Left cardiac atrium (tissue), 4 donors: ENCODE measurements at places on chromosomes 2 and 18. TPM values are rescaled to one million over a fixed set of nuclear protein-coding genes. Genes with fewer than 3 reads are reported as not detected.

DNA sequence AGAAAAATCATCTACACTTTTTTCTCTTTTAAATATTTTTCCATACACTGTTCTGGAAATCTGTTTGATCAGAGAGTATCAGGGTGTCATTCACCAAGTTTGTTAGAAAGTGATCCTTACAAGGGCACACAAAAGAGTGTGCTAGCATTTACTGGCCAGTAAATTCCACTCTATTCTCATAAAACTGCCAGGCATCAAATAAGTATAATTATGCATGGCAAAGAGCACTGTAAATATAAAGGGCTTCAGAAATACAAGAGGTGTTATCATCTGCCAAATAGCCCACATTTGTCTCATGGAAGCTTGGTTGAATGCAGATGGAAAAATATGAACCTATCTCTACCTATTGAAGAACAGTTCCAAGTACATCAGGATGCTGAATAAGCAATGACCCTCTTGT is 847.3 kb upstream of the ACVR2A start:
- DNase-seq: no peak

DNA sequence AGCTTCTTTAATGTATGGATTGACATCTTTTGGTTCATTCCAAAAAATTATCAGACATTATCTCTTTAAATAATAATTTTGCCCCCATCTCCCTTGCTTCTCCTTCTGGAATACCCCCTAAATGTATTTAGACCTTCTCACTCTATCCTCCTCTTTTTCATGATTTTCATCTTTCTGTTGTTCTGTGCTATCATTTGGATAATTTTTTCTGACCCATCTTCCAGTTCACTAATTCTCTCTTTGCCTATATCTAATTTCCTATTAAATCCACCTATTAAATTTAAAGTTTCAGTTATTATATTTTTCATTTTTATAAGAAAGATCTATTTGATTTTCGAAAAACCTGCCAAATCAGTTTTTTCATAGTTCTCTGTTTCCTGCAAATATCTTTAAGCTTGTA is 67.8 kb upstream of the ODC1 start:
- no peak for DNase-seq

DNA sequence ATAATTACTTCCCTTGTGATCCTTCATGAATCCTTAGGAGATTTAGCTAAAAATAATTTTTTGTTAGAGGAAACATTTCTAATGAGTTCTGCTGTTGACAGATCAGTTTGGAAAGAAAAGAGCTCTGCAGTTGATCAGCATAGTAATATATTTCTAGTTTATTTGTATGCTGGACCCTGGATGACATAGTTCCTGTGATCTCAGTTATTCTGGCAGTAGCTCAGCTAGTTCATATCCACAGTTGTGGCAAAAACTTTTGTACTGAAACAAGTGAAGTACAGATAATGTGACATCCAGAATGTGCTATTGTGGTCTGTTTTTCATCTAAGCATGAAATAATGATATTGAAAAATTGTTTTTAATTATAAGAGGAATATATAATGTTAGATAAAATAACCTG is 33.7 kb downstream of the ABI2 start:
- no peak for DNase-seq

- DNase-seq: no peak
Observed at GRCh38 chr2:209495855-209496585, 72.2 kb downstream of the MAP2 start.

- no peak for DNase-seq
Observed at GRCh38 chr2:42696987-42697386, 66.9 kb downstream of the OXER1 start.

- peak; percentile 63 for DNase-seq
Observed at GRCh38 chr18:58863539-58864145, 1.0 kb upstream of the ZNF532 start.

- DNase-seq: no peak
Observed at GRCh38 chr2:54936766-54937165, 113.5 kb downstream of the RTN4 start.

DNA sequence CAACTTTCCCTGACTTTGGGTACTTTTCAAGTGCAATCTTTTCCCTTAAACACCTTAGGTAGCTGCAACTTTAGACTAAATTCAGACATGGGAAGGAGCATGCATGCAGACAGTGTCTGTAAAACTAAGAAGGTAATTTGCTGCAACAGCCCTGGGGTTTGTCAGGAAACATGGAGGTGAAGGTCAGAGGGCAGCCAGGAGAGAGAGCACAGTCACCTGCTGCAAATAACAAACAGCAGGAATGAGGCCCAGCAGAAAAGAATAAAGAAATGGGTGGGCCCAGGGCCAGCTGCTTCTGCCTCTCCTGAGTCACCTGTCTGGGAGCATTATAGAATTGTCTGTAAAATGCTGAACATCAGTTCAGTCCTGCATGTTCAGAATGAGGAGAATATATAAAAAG is 35.2 kb downstream of the MTHFD2 start:
- DNase-seq: no peak

GRCh38 chr2:25421820-25422411 is 80.2 kb upstream of the DNMT3A start:
- no peak for DNase-seq

DNA sequence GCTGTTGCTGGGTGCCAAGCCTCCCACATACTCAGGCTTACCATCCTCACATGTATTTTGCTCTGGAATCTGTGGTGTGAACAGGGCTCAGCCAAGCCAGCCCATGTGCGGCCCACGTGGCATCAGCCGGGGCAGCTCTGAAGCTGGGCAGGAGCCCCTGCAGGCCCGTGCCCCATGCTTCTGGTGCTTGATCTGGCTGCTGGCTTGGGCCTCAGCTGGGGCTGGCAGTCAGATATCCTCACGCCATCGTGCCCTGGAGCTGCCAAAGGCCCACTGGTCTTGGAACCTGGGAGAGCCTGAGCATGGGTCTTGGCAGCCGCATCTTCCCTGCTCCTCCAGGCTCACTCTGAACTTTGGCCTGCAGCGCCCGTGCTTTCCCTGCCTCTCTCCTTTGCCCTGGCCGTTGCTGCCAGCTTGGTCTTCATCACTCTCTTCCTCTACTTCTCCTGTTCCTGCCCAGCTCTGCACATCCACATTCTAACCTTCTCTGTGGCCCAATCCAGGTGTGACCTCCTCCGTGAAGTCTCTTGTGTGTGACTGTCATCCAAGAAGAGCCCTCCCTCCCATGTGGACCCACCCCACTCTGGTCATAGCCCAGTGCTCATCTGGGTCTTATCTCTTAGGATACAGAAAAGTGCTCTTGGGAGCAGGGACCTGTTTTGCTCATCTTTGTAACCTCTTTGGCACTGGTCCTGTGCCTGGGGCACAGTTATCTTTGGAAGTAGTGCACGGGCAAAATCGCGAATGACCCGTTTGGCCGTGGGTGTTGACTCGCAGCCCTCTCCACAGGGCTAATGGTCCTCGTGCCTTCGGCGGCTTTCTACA is 116.1 kb downstream of the RNF144A start:
- no peak for DNase-seq

DNA sequence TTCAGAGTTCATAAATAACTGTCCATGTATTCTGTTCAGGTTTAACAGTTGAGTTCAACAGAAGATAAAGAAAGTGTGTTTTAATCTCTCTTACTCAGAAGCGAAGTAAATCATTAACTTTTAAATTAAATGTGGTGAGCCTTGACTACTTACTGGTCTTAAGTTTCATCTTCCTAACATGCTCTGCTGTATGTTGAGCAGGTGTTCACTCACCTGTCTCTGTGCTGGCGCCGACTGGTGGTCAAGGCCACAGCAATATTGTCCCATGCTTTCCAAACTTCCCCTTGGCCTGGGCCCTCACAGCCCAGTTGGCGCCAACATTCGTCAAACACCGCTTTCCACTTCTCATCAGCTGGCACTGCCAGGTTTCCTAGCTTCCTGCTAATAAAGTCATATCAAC is 17.0 kb upstream of the MPP4 start:
- DNase-seq: no peak

GRCh38 chr18:1528964-1529509 is 624.4 kb downstream of the ADCYAP1 start:
- DNase-seq: no peak

DNA sequence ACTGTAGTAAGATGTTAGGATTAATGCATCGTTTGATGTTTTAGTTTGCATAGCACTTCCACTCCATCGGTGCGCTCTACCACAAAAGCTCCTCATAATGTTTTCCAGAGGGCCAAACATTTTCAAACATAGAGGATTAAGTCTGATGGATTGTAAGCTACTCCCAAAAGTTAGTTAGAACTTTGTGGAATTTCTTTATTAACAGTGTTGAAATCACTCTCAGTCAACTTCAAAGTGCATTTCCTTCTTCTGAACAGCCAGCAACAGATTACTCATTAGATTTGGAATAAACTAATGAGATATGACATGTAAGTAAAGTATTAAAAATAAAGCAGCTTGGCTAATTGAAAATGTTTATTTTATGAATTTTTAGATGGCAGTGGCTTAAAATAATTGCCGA is 30.1 kb upstream of the CTAGE1 start:
- DNase-seq: no peak

DNA sequence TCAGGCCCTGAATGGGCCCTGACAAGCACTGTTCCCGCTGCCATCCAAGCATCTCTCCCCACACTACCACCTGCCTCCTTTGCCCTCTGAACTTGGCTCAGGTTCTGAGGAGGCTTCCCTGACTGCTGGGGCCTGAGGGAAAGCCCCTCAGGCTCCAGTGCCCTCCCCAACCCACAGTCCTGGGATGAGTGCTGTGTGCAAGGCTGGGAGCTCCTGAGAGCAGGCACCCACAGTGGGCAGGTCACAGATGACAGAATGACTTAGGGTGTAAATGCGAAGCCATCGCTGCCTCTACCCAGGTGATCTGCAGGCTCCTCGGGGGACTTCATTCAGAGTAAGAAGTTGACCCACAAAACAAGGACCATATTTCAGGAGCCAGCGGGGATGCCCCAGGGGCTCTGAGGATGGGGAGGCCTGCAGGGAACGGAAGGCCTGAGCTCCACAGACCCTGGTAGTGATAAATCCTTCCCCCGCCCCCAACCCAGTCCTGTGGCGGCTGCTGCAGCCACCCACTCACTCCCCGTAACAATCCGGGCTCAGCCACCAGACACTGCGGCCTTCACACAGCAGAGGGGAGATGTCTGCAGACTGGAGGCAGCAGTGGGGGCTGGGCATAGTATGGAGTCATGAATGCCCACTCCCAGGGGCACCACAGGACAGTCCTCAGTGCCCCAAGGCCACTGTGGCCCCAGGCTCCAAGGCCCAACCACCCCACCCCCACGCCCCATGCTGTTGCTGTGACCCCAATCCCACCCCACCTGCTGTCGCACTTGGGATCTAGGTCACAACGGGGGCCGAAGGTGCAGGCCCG is 8.9 kb downstream of the BIN1 start:
- no peak for DNase-seq

DNA sequence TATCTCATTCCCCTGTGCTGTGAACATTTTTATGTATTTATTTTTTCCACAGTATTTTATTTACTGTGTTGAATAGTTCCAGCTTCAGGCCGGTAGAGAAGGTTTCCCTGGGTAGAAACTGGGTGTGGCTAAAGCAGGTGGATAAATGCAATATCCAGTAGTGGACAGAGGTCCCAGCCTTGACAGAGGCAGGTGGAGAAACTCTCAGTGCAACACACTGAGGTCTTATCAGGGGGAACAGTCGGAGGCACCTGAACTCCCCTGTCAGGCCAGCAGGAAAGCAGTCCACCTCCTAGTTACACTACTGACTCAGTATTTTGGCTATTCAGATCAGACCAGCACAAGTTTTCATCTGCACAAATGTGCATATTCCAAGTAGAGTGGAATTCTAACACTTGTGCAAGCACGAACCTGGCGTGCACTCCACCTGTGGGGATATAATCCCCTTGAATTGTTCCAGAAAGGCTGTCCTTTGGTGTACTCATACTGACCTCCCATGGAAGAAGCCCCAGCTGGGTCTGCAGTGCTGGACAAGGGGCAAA is 103.3 kb downstream of the GULP1 start:
- DNase-seq: no peak

GRCh38 chr2:200335657-200336056 is 29.2 kb downstream of the SPATS2L start:
- no peak for DNase-seq

DNA sequence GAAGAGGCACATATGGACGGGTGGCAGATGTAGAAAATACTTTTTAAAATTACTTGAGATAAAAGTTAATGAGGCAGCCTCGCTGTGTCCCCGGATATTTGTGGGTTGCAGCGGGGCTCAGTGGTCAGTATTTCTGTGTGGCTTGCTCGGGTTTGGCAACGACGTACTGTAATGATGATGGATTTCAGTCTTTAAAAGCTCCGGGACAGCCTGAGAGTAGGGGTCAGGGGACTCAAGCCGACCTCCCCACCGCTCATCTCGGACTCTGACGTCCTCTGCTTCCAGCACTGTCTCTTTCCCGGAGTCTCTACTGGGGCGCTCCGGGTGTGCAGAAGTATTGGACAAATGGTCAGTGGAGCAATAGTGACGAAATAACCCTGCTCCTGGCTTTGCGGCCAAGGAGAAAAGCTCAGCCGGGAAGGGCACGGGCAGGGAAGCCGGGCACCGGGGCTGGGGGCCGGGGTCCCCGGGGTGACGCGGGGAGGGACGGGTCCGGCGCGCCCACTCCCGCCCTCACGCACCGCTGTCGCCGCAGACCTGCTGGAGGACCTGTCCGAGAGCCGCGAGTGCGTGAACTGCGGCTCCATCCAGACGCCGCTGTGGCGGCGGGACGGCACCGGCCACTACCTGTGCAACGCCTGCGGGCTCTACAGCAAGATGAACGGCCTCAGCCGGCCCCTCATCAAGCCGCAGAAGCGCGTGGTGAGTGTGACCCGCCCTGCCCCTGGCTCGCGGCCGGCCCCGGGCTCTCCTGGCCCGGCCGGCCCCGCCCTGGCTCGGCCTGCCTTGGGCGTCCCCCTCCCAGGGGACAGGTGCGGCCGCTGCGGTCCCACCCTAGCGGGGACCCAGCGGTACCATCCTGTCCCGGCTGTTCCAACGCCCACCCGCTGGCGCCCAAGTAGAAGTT is 7.3 kb downstream of the GATA6 start:
- DNase-seq: peak; percentile 58

DNA sequence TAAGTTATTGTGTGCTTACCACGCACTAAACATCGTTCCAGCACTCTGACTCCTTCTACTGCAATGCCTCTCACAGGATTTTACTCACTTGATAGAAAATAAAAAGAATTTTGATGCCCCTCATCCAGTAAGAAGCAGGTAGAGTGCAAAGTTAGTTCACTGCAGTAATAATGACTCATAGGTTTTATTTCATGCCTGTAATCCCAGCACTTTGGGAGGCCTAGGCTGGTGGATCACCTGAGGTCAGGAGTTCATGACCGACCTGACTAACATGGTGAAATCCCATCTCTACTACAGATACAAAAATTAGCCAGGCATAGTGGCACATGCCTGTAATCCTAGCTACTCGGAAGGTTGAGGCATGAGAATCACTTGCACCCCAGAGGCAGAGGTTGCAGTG is 190.6 kb downstream of the RAD51AP2 start:
- DNase-seq: no peak

DNA sequence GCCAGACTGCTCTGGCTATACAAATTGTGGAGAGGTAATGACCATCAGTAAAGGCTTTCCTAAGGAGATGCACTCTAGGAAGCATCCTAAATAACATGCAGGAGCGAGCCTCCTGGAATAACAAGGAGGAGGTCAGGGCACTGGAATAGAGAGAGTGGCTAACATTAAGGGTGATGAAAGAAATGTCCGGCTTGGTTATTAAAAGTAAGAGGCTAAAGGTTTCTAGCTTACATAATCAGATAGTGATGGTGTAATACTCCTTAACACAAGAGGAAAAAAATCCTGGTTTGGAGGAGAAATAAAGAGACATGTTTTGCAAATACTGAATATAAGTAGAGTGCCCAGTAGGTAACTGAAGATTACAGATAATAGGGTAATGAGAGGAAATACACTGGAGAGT is 365.7 kb downstream of the ZEB2 start:
- DNase-seq: no peak

ATP6V1C2 gene
- 0.47 TPM for total RNA-seq

HNRNPLL gene
- total RNA-seq: 24.7 TPM

WDR35 gene
- 3.7 TPM for total RNA-seq

CYP27A1 gene
- total RNA-seq: 17.4 TPM

CHRNG gene
- total RNA-seq: not detected
